HepG2 (cell line): ENCODE measurements at places on chromosomes 5 and 9. TPM values are rescaled to one million over a fixed set of nuclear protein-coding genes. Genes with fewer than 3 reads are reported as not detected.
A peak's percentile ranks its signal among the peaks of the same experiment; 100 is the strongest.

DNA sequence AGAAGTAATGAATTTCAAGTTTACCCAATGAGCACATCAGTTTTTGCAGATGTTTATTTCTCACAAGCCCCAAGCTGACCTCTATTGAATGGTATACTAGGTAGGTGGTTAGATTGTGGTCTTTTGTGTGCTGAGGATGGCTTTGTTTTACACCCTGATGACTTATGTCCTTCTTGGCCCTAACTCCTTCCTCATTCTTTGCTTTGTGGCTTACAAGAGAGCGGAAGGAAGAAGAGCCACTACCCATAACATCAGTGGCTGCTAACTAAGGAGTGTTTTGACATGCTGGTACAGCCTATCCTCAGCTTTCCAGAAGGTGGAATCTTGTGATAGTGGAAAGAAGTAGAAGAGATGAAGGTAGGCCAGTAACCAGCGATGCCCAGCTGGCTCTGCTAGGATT is 85.7 kb upstream of the NTRK2 start:
- no peak overlapping the region for H3K4me3 ChIP-seq
- no peaks in the 10 kb centered on the region for H3K4me1 ChIP-seq
- H3K27ac ChIP-seq, result no peak overlapping the region
- DNase-seq, result no peak
- no peaks in the 10 kb centered on the region for H3K36me3 ChIP-seq

- no peak for DNase-seq
- no peaks in the 10 kb centered on the region for H3K36me3 ChIP-seq
- H3K27me3 ChIP-seq, result no peaks in the 10 kb centered on the region
- no peak overlapping the region for H3K4me3 ChIP-seq
- H3K27ac ChIP-seq, result no peak overlapping the region
Observed at GRCh38 chr5:112685931-112686330, 51.8 kb upstream of the APC start.

- no peak overlapping the region for H3K27ac ChIP-seq
- H3K4me3 ChIP-seq, result no peak overlapping the region
- no peak for DNase-seq
- H3K4me1 ChIP-seq, result peaks cover 34% of the 10 kb centered on the region
- H3K36me3 ChIP-seq, result peaks cover 4% of the 10 kb centered on the region
Observed at GRCh38 chr5:157384971-157385709, 74.9 kb upstream of the NIPAL4 start.

- no peak overlapping the region for H3K27ac ChIP-seq
- H3K4me1 ChIP-seq, result peaks cover 20% of the 10 kb centered on the region
- no peaks in the 10 kb centered on the region for H3K27me3 ChIP-seq
- no peak overlapping the region for H3K4me3 ChIP-seq
- no peaks in the 10 kb centered on the region for H3K36me3 ChIP-seq
Observed at GRCh38 chr5:56812110-56812509, 3.2 kb upstream of the MAP3K1 start.

DNA sequence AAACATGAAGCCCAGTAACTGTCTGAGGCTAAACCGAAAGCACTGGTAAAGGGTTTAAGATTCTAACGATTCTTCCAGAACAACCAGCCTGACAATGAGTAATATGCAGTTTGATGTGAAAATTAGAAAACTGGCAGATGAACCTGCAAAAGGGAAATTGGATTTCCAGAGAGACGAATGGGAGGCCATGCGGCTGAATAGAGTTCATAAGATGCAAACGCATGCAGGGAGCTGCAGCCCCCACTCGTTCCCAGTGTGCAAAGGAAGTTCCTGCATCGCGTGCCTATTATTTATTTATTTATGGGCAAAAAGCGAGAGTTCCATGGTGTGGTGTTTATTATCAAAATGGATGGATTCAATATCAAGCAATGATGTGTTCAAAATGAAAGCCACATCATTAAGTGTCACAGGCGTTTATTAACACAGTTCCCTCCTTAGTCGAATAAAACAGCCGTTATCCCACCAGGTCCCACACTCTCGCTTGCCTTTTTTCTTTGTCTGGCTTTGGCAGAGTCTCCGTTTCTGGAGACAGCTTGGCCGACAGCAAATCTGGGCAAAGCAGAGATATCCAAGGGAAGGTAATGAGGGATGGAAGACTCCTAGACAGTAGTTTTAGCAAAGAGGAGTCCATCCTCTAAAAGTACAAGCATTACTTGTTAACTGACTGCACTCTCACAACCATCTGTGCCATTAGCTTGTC is 451.4 kb downstream of the KDM4C start:
- H3K36me3 ChIP-seq, result no peaks in the 10 kb centered on the region
- H3K27ac ChIP-seq, result no peak overlapping the region
- H3K4me3 ChIP-seq, result no peak overlapping the region
- no peak for DNase-seq
- no peaks in the 10 kb centered on the region for H3K27me3 ChIP-seq

DNA sequence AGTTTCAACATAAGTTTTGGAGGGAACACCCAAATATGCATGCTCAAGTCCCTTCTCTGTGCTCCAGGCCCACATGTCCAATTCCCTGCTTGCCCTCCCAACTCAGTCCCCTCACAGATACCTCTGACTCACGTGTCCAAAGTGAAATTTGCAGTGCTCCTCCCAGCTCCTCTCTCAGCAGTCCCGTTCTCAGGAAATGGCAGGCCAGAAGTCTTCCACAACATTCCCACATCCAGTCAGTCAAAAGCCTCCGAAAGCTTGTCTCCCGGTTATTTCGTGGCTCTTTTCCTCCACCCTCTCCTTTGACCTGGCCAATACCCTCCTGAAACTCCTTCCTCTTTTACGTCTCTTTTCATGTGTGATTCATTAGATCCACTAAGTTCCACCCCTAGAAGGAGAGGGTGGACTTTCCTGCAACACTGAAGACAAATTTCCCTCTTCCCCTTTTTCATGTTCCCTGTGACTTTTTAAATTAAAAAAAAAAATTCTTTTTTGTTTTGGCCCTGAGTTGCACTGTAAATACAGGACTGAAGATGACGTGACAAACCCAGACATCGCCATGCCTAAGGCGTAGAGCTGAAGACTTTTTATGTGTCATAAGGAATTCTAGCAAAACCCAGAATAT is 12.8 kb upstream of the MGAT1 start:
- no peak overlapping the region for H3K4me3 ChIP-seq
- H3K27me3 ChIP-seq, result no peaks in the 10 kb centered on the region; the same call in 1 of the 2 replicates
- no peaks in the 10 kb centered on the region for H3K36me3 ChIP-seq
- H3K4me1 ChIP-seq, result peaks cover 56% of the 10 kb centered on the region
- DNase-seq, result no peak

DNA sequence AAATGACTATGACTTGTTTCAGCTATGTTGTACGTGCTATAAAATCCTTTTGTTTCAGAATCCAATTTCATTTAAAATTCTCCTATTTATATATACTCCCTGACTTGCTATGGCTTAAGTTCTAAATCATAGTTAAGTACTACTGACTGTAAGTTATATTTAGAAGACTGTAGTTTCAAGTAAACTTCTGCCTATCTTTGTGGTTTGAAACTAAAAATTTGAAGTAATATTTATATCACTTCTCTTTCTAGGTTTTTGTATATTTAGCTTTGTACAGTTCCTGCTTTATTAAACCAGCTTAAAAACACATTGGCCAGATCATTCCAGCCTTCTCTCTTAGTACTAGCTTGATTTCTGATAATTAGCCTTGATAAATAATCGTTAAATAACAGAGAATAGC is 196.3 kb downstream of the MLLT3 start:
- H3K4me1 ChIP-seq, result no peaks in the 10 kb centered on the region
- H3K4me3 ChIP-seq, result no peak overlapping the region
- no peaks in the 10 kb centered on the region for H3K27me3 ChIP-seq
- H3K36me3 ChIP-seq, result no peaks in the 10 kb centered on the region
- no peak overlapping the region for H3K27ac ChIP-seq

- H3K27ac ChIP-seq, result no peak overlapping the region
- no peak for DNase-seq
- H3K4me1 ChIP-seq, result no peaks in the 10 kb centered on the region
- H3K36me3 ChIP-seq, result no peaks in the 10 kb centered on the region
Observed at GRCh38 chr5:139951983-139952382, 91.1 kb downstream of the NRG2 start.

- no peaks in the 10 kb centered on the region for H3K36me3 ChIP-seq
- no peak overlapping the region for H3K4me3 ChIP-seq
- H3K4me1 ChIP-seq, result no peaks in the 10 kb centered on the region
- peak; percentile 41 for DNase-seq
Observed at GRCh38 chr9:131773911-131774379, 34.1 kb upstream of the RAPGEF1 start.

DNA sequence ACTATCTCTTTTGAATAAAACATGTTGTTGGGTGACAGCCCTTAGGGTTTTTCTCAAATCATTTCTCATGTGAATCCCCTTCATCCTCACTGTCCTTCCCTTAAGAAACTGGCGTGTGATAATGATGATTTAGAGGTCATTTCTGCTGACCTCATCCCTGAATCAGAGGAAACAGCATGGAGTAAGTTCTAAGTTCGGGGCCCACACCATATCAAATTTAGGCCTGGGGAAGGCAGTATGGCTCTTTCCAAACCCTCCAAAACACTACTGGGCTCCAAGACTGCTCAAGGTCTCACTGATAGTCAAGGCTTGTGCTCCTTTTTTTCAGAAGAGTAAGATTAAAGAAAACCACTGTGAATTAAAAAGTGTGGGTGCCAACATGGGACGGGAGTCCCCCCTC is 872 bp upstream of the SMIM3 start:
- no peaks in the 10 kb centered on the region for H3K36me3 ChIP-seq
- no peaks in the 10 kb centered on the region for H3K27me3 ChIP-seq
- peak overlapping the region; percentile 79; the same call in 1 of the 2 replicates for H3K4me3 ChIP-seq
- no peak for DNase-seq
- no peak overlapping the region for H3K27ac ChIP-seq
- H3K4me1 ChIP-seq, result peaks cover 48% of the 10 kb centered on the region

DNA sequence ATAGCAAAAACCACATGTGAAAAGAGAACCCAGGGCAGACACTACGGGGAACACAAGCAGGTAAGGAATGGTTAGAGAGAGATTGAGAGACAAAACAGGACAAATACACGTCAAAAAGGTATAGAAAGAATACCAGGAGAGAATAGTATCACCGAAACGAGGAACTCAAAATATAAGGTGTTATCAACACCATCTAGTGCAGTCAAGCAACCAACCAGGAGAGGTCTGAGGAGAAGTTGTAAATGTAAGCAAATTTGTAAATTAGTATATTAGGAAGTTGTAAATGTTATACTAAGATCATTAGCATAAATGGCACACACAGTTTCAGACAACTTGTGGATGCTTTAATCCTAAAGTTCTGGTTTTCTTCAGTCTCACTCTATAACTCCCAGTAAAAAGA is 355.5 kb downstream of the EBF1 start:
- no peak for DNase-seq
- no peak overlapping the region for H3K27ac ChIP-seq
- H3K36me3 ChIP-seq, result no peaks in the 10 kb centered on the region
- no peaks in the 10 kb centered on the region for H3K4me1 ChIP-seq

DNA sequence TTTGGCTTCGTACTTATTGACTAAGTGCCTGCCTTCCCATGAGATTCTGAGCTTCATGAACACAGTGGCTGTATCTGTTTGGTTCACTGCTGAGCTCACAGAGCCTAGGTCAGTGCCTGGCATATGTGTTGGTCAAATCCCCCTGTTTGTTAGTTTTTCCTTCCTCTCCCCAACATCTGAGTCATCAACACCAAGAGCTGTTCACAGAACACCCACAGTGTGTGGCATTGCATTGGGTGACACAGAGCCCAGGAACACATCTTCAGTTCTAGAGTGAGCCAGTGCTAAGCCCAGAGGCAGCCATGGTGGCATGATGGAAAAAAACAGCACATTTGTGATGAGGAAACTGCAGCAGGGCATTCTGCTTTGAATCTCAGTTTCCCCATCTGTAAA is 294.6 kb downstream of the SEC61B start:
- no peaks in the 10 kb centered on the region for H3K27me3 ChIP-seq
- no peaks in the 10 kb centered on the region for H3K4me1 ChIP-seq
- H3K36me3 ChIP-seq, result no peaks in the 10 kb centered on the region
- DNase-seq, result no peak

DNA sequence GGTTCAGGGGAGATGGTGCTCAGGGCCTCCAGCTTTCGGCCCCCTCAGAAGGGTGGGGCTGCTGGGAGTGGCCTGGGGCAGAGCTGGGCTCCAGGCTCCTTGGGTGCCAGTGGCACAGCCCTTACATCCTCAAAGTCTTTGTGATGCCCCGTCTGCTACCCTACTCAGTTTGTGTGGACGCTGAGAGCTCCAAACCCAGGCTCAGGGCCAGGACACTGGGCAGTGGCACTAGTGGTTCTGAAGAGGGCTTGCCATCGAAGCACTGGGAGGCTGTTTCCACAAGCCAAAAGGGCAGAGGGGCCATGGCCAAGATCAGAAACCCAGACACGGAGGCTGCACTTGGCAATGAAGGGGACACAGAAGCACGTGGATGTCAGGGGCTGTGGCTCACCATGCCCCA is 99.1 kb downstream of the GABBR2 start:
- H3K36me3 ChIP-seq, result no peaks in the 10 kb centered on the region
- H3K27me3 ChIP-seq, result no peaks in the 10 kb centered on the region
- DNase-seq, result no peak
- H3K27ac ChIP-seq, result no peak overlapping the region
- no peaks in the 10 kb centered on the region for H3K4me1 ChIP-seq
- H3K4me3 ChIP-seq, result no peak overlapping the region

DNA sequence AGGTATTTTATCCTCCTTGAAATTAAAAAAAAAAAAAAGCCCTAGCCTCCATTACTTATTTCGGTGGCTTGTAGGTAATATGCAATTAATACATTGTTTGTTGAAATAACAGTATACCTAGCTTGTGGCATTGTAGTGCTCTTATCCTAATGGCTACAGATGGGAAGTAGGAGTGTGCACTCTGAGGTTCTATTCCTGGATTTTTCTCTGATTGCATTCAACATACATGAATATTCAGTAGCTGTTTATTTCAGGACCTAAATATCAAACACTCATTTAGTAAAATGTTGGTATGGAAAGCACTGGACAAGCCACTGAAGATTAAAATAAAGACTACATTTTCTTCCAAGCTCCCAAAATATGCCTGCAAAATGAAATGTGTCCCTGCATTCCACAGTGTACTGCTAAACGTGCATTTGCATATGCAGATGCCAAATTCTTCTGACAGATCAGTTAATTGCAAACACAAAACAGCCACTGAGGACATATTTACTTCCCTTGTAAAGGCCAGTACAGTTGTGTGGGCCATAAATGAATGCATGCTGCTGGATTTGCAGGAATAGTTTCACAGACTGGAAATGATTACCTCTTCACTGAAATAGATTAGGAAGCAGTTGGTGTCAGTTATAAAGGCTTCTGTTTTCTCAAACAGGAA is 826.1 kb downstream of the PRELID2 start:
- no peak overlapping the region for H3K27ac ChIP-seq
- DNase-seq, result no peak
- no peak overlapping the region for H3K4me3 ChIP-seq
- no peaks in the 10 kb centered on the region for H3K4me1 ChIP-seq

GRCh38 chr5:52769061-52769460 is 18.7 kb upstream of the ITGA1 start:
- H3K36me3 ChIP-seq, result no peaks in the 10 kb centered on the region
- no peaks in the 10 kb centered on the region; the same call in 1 of the 2 replicates for H3K27me3 ChIP-seq

TAF1L gene
- total RNA-seq, result not detected in 2 replicates

HTR1A gene
- not detected in 2 replicates for total RNA-seq

SGCD gene
- not detected in 2 replicates for total RNA-seq

C9 gene
- total RNA-seq, result not detected in 2 replicates

EGFLAM gene
- total RNA-seq, result not detected in 2 replicates

ALDH1A1 gene
- total RNA-seq, result 439 and 686 TPM in 2 replicates

SPINK13 gene
- total RNA-seq, result not detected in 2 replicates

CHMP5 gene
- total RNA-seq, result 57.3 and 91.4 TPM in 2 replicates

SPATA31C1 gene
- not detected in 2 replicates for total RNA-seq

DRD1 gene
- total RNA-seq, result not detected in 2 replicates

PCDHGB4 gene
- 1.7 and 3.3 TPM in 2 replicates for total RNA-seq

MAP3K1 gene
- 30.3 and 44.1 TPM in 2 replicates for total RNA-seq

TLX3 gene
- not detected in 2 replicates for total RNA-seq

SLC36A2 gene
- not detected in 2 replicates for total RNA-seq
